ENCODE measurements at places on chromosomes 2 and 18.

- no peak for DNase-seq
Observed at GRCh38 chr2:159661286-159661685, 44.9 kb upstream of the BAZ2B start.

- no peak for DNase-seq
Observed at GRCh38 chr2:71154798-71155197, 24.4 kb downstream of the MPHOSPH10 start.

DNA sequence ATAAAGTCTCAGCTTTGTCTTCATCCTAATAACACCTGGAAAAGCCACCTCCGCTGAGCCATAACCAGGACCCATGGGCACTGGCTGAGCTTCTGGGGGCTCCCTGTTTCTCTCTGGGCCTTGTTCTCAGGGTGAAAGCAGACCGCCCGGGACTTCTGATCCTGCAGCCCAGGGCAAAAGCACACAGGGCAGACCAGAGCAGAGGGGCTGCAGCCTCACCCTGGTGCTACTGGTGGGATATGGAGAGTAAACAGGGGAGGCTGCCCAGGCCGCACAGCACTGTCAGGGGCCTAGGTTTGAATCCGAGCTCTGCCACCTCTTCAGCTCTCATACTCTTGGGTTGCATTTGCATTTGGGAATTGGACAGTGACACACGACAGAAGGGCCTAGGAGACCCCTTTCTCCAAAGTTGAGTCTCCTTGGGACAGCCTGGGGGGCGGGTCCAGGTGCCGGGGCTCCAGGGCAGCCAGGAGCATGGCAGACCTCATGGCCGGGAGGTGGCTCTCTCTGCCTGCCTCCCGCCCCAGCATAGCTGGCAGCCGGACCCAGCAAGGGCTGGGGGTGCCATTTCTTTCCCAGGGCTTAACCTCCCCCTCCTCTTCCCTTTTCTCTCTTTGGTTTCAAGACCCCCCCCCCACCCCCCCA lies 164.9 kb downstream of the INHBB start:
- no peak for DNase-seq

- DNase-seq, result no peak
Observed at GRCh38 chr18:33606621-33607020, 28.6 kb downstream of the ASXL3 start.

DNA sequence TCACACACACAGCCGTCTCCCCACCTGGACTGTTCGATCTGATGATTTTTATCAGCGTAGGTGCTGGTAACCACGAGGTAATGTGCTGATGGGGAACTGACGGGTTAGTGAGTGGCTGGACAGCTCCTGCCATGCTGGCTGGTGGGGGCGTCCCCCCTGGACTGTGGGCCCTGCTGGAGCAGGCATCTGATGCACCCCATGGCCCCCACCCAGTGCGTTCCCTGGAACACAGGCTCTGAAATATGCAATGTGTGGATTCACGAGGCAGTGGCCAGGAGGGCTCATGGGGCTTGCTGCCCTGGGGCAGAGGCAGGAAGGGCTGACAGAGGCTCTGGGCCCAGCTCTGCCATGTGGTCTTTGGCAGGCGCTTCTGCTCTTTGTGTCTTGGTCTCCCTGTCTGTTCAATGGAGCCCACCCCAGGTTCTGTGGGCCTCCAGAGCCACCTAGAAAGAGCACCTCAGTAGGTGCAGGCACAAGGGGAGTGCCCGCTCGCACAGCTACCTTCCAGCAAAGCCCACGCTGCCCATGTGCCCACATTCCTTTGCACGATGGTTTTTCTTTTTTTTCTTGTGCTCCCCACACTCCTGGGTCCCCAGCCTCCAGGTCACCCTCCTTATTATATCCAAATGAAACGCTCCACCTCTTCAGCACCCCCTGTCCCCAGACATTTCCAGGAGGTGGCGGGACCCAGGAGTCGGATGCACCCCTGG lies 10.3 kb upstream of the PXDN start:
- DNase-seq, result no peak

- DNase-seq, result peak; percentile 47
Observed at GRCh38 chr18:58671632-58672564, 633 bp downstream of the MALT1 start.

- DNase-seq, result no peak
Observed at GRCh38 chr2:54388076-54388475, 68.1 kb upstream of the SPTBN1 start.

DNA sequence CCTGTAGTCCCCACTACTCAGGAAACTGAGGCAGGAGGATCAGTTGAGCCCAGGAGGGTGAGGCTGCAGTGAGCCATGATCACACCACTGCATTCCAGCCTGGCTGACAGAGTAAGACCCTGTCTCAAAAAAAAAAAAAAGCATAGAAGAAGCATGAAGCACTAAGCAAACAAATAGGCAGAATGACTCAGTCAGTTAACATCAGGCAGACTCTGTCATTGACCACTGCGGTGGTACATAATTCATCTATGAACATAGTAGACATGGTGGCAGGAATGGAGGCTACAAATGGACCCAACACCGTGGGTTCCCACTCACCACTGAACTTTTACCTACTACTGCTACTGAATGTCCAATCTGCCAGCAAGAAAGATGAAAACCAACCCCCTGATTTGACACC lies 7.6 kb upstream of the ASXL2 start:
- DNase-seq, result no peak

- DNase-seq, result no peak
Observed at GRCh38 chr2:238438856-238439849, 12.4 kb downstream of the ASB1 start.

- DNase-seq, result no peak
Observed at GRCh38 chr2:42091671-42092070, 43.9 kb downstream of the PKDCC start.

DNA sequence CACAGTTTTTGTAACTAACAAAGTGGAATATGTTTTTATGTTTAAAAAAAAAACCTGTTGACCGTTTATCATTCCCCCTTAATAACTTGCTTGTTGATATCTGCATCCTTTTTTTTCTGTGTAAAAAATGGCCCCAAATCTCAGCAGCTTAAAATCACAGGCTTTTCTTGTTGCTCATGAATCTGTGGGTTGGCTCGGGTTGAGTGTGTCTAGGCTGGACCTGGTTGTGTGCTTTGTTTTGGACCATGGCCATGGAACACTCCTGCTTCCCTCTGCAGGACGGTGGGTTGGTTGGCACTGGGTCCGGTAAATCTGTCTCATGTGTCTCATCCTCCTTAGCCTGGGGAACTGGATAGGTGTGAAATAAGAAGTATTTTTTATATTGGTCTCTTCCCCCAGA lies 139.0 kb upstream of the LINC00305 start:
- DNase-seq, result no peak

DNA sequence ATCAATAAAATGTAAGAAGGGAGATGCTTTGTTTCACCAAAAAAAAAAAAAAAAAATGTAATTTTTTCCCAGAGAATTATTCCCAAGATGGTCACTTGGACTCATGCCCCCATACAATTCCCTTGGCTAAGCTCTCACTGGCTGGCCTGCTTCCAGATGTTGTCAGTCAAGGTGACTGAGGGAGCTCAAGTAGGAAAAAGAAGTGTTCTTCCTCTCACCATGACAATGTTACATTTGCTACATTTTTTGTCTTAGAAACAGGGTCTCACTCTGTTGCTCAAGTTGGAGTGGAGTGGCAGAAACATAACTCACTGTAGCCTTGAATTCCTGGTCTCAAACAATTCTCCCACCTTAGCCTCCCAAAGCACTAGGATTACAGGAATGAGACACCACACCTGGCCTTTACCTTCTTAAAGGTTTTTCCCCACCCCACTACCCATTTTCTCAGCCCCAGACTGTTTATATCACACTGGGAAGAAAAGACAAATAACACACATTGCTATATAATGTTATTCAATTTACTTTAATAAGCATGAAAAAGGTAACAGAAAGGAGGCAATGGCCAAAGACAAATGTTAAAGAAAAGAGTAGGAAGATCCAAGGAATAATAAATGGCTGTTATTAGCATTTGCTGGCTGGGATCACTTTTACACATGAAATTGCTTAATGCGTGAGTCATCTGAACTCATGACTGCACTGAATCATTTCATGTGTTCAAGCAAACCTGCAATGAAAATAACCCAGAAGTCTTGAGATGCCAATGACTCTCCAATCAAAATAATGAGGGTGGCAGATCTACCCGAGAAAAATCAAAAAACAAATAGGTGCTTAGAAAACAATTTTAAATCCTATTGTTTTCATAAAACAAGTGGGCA lies 45.2 kb downstream of the ACVR1 start:
- no peak for DNase-seq

DNA sequence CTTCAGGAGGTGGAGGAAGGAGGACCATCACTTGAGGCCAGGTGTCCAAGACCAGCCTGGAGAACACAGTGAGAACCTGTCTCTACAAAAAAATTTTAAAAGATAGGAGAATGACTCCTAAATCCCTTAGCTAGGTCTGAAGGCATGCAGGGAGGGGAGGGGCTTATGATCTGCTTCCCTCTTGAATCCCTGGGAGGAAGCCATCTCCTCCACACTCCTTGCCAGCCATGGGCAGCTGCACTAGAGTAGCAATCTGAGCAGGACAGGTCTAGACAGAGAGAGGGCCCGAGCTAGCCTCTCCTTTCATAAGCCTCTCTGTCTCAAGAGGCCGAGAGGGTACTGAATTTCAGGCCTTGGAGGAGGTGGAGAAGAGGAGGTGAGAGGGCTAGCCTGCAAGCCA lies 42.5 kb downstream of the DAPL1 start:
- no peak for DNase-seq

DNA sequence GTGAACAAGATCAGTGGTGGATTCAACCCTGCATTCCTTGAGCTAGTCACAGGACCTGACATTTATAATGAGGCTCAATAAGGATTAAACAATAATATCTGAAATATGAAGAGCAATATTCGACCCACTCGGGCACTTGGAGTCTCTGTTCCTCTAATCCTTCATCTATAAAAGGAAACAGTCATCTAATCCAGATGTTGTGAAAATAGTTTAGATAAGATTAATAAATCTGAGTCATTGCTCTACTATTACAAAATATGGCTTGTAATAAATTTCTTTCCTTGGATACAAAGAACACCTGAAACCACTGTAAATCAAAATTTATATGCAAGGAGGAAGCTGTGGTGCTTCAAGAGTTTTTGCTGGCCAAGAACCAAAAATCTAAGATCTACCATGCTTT lies 846.9 kb upstream of the ACVR2A start:
- DNase-seq, result no peak
